ENCODE measurements at places on chromosomes 2 and 18. TPM values are rescaled to one million over a fixed set of nuclear protein-coding genes. Genes with fewer than 3 reads are reported as not detected.

Gene IHH
- 12.3 TPM for total RNA-seq

Gene SCN7A
- total RNA-seq = not detected

Gene CXCR4
- 4.9 TPM for total RNA-seq

Gene ASAP2
- total RNA-seq = 27.0 TPM

GRCh38 chr2:222076973-222077690 lies 221.7 kb downstream of the PAX3 start:
- no peak for DNase-seq

- DNase-seq = peak; percentile 23
Measured at GRCh38 chr2:224023188-224023587, 15.9 kb downstream of the SERPINE2 start.

DNA sequence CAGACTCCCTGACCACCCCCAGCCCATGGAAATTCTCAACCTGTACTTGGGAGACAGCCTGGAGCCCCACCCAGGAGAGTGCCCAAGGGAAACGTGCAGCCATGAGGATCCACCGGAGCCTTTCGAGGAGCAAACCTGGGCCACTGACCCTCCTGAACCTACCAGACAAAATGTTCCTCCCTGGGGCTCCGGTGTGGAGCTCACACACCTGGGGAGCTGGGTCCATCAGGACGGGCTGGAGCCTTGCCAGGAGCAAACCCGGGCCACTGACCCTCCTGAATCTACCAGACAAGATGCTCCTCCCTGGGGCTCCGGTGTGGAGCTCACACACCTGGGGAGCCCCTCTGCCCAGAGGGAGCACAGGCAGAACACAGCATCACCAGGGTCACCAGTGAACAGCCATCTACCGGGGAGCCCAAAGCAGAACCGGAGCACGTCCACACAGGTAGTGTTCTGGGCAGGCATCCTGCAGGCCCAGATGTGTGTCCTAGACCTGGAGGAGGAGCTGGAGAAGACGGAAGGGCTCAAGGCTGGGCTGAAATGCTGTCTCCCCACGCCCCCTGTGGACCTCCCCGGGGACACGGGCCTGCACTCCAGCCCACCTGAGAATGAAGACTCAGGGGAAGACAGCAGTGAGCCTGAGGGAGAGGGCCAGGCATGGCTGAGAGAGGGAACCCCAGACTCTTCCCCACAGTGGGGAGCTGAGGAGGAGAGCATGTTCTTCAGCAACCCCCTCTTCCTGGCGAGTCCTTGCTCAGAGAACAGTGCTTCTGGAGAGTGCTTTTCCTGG lies 8.9 kb downstream of the PSD4 start:
- no peak for DNase-seq

Data from HT-29 (cell line).